Activated CD4-positive, CD25-positive, alpha-beta regulatory T cell treated with anti-CD3 and anti-CD28 coated beads, Interleukin-2, amount 50 U/mL, for 72 hours (primary cell): ENCODE measurements at places on chromosomes 12 and 14.

GRCh38 chr12:64526859-64527258 is 74.9 kb downstream of the TBK1 start:
- DNase-seq, result no peak

GRCh38 chr14:24692382-24693352 is 58.7 kb upstream of the GZMB start:
- no peak for DNase-seq

DNA sequence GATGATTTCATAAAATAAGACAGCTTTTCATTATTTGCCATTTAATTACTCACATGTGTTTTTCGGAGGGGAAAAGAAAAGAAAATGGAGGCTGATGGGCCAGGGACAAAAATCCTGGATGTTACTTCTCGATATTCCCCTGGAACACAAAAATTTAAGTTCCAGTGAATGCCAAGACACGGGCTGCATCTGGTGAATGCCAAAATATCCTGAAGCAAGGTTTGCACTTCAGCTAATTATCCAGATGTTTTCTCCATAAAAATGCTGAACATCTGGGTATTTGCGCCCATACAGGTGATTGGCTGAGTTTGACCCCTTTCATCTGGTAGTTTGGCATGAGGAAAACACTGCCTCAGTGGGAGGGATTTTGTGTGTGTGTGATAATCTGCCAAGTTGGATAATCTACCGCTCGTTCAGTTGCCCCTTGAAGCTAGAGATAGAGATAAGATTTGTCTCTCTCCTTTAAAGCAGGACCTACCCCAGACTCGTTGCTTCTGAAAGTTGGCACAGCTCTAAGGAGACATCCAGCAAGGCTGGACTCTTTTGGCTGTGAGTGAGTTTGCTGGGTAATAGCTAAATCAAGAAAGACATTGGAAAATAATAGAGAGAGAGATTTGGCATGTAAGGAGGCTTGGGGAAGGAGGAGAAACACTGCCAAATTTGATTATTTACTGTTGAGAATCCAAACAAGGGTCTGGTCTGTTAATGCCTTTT is 390.0 kb downstream of the EGLN3 start:
- DNase-seq, result no peak

DNA sequence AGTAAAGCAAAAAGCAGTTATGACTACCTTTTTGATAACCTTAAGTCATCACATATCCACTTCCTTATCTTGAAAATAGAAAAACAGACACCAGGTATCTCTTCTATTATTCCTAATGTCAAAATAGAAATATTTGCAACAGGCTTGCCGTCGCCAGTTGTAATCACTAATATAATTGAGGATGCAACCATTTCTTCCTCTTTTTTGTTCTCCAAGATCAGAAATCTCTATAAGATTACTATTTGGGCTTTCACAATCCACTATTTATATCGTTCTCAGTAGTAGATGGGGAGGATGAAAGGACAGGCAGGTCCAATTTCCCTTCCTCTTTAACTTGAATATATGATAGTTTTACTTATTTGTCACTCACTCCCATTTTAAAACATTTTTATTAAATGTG is 130.2 kb upstream of the HMGA2 start:
- DNase-seq, result no peak

DNA sequence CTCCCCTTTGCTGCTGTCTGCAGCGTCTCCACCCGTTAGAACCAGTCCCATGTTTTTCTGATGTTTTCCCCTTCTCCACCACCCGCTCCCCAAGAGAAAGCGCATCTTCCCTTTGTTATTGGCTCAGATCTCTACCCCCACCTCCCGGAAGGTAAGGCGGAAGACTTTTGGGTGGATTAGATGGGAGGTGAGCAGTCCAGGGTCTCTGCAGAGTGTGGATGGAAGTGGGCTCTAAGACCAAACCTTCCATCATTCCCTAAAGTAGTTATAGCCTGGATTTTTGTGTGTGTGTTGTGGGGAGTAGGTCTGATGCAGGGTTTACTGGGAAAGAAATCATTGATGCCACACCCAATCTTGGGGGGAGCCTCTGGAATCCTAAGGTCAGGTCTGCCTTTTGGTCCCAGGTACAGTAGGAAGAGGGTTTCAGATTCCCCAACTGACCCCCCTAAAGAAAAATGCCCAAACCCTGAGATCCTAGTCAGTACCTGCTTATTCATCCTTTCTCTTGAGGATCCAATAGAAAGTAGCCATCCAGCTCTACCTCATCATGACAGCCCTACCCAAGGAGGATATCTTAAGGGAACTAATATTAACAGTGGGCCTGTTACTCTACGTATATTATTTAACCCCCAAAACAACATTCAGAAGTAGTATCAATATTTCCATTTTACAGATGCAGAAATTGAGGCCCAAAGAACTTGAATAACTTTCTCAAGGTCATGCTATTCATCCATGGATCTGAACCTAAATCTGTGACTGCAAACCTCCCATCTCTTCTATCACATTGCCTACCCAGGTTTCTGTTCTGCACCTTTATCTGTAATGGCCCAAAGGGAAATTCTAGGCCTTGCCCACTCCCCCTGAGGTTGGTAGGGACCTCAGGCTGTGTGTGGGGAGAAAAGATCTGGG is 1.1 kb downstream of the KIF5A start:
- no peak for DNase-seq

DNA sequence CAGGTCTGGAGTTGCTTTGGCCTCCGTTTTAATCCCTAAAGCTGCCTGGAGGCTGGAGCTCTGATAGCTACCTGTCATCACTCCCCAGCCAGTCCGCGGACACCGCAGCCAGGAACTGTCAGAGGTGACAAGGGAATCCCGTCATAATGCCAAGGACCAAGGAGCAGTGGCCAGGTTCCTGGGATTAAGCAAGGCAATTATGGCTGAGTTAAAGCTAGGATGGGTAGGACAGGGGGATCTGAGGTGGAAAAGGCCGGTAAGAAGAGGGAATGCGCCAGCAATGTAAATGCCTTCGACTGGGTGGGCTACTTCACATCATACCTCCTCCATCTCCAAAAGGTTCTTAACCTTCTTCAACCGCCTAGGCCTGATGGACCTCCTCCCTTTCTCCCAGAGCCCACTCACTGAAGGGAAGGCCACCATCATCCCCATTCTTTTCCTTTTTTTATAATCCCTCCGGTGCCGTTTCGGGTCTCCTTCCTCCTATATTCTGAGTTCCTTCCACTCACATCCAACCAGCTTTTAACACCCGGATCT is 1.9 kb downstream of the PPP1R3E start:
- no peak for DNase-seq

DNA sequence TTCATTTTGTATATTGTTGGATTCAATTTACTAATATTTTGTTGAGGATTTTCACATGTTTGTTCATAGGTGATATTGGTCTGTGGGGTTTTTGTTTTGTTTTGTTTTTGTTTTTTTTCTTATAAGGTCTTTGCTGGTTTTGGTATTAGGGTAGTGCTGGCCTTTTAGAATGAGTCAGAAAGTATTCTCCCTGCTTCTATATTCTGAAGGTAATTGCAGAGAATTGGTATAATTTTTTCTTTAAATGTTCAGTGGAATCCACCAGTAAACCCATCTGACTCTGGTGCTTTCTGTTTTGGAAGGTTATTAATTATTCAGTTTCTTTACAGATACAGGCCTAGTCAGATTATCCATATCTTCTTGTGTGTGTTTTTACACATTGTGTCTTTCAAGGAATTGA is 8.9 kb downstream of the TOGARAM1 start:
- DNase-seq, result no peak
